ENCODE measurements at places on chromosomes 5 and 9.

GRCh38 chr9:121367306-121368137, 2.5 kb downstream of the STOM start:
- DNase-seq, result peak; percentile 56

DNA sequence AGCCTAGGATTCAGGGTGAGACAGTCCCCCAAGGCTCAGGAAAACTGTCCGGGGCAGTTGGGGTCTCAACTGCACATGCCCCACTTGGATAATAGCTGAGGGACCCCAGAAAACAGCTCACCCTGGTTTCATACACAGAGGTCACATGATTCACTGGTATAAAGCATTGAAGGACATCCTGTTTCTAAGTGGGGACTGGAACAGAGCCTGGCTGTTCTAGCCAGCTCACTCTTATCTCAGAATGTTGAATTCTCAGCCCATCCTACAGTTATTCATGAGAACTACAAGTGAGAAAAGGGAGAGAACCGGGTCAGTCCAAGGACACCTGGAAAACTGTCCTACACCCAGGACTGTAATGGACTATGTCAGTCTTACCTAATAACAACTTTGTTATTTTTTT, 170.9 kb downstream of the FGF1 start:
- DNase-seq, result no peak

DNA sequence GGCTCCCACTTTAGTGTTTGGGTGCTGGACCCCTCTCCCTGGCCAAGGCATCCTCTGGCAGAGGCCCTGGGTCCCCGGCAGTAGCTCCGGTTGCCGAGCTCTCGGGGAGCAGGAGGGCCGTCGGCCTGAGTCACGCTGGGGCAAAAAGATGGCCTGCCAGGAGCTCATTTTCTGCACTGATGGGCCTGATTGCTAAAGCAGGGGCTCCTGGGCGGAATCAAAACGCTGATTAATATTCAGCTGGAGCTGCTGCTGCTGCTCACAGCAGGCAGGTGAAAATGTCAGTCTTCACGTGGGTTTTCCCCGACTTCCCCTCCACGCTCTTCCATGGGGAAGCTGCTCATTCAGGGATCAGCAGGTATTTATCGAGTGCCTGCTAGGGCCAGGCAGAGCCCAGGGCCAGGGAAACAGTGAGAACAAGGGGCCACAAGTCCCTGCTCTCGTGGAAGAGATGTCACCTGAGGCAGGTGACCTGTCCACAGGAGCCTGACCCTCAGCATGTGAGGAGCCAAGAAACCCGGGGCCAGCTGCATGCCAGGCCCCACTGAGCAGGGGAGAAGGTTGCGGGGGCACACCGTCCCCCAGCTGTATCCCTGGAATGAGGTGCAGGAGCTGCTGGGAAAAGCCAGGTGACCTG, 22.1 kb downstream of the LAMC3 start:
- no peak for DNase-seq

DNA sequence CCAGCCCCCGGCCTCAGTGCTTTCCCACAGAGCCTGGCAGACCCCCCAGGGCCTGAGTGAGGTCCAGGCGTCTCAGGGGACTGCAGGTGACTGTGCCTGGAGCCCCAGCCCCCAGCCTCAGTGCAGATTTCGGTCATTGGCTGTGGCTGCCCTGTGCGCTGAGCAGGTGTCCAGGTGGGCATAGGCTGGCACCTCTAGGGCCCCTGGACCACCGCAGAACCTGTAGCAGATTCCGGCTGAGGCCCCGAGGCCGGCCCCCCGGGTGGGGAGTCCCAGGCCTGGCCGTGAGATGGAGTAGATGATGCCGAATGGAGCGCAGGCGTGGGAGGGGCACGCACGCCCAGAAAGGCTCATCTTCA, 12.1 kb downstream of the EXD3 start:
- no peak for DNase-seq

DNA sequence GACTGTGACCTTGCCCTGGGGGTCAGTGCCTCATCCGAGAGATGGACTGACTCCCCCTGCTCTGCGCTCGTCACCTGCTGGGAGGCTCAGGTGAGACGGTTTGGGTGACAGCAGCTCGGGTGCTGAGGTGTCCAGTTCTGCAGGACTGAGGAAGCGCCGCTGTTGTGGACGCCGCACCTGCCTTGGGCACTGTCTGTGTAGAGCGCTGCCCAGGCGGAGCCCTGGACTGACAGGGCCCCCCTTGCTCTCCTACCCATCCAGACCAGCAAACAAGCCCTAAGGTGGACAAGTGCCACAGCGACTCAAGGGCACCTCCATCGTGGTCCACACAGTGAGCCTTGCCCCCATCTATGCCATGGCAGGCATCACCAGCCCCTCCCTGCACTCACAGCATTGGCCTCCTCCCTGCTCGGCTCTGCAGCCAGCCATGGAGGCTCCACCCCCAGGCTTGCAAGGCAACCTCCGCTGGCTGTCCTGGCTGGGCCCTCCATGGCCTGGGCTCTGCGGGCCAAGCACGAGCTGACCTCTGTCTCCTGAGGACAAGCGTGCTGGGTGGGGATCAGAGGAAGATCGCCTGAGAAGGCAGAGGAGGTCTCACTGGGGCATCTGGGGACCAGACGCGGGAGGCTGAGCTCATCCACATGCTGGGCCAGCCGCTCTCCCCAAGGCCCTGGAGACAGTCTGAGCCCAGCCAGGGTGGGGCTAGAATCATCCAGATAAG, 87.1 kb upstream of the COL5A1 start:
- peak; percentile 79 for DNase-seq

All from islet precursor cell (in vitro differentiated cells).